Psoas muscle (tissue), 8 donors: ENCODE measurements at places on chromosomes 16 and 17.

GRCh38 chr17:83173914-83174361 lies 94.5 kb downstream of the METRNL start:
- no peaks in the 10 kb centered on the region for H3K36me3 ChIP-seq
- no peak overlapping the region for H3K4me3 ChIP-seq
- DNase-seq: no peak
- H3K27ac ChIP-seq: no peak overlapping the region
- peaks cover 5% of the 10 kb centered on the region for H3K27me3 ChIP-seq

- no peak for DNase-seq
- H3K4me1 ChIP-seq: peaks cover 29% of the 10 kb centered on the region
- peak overlapping the region; percentile 100 for H3K27ac ChIP-seq
- no peaks in the 10 kb centered on the region for H3K36me3 ChIP-seq
- H3K27me3 ChIP-seq: no peaks in the 10 kb centered on the region
- peak overlapping the region; percentile 94 for H3K4me3 ChIP-seq
Measured at GRCh38 chr16:3023415-3023668, 400 bp downstream of the HCFC1R1 start.

- H3K27ac ChIP-seq: peak overlapping the region; percentile 91
- H3K4me1 ChIP-seq: peaks cover 51% of the 10 kb centered on the region
- DNase-seq: no peak
- no peak overlapping the region for H3K4me3 ChIP-seq
Measured at GRCh38 chr16:27515874-27516353, 33.8 kb downstream of the GTF3C1 start.

GRCh38 chr17:48068491-48068961 lies 20.4 kb downstream of the NFE2L1 start:
- H3K27ac ChIP-seq: peak overlapping the region; percentile 92
- H3K4me3 ChIP-seq: no peak overlapping the region
- no peak for DNase-seq
- peaks cover 22% of the 10 kb centered on the region for H3K36me3 ChIP-seq
- peaks cover 41% of the 10 kb centered on the region for H3K4me1 ChIP-seq

DNA sequence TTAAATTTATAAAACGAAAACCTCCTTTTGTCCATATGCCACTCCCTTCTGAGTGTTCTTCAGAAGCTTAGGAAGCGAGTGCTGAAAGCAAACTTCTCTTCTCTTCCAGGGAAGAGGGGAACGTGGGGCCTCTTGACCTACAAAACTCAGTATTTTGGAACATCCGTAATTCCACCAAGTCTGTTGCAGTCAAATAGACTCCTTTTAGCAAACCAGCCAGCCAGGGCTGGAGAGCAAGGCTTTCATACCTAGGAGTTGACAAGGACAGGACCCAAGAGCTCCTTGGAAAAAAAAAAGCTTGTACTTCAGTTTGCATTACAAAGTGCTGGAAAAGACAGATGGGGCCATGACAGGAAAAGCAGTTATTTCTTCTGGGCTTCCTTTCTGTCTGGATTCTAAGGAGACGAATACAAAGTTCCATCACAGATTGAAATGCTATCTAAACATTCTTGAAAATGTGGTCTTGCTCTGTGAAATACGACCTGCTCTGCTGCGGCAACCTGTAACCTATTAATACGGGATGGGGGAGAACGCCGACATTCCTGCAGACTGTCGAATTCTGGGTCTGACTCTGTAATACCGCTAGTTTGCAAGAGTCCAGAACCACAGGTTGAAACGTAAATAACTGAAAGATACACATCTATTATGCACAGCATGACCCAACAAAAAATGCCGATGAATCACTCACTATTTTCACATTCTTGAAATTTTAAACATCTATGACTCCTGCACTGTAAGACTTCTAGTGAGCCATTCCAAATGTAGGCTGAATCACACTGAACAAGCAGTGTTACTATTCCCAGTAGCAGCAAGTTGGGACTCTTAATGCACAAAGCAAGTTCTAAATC lies 20.6 kb downstream of the VPS53 start:
- peaks cover 16% of the 10 kb centered on the region for H3K4me1 ChIP-seq
- H3K4me3 ChIP-seq: no peak overlapping the region
- peaks cover 95% of the 10 kb centered on the region for H3K36me3 ChIP-seq
- no peak overlapping the region for H3K27ac ChIP-seq
- DNase-seq: no peak
- no peaks in the 10 kb centered on the region for H3K27me3 ChIP-seq

DNA sequence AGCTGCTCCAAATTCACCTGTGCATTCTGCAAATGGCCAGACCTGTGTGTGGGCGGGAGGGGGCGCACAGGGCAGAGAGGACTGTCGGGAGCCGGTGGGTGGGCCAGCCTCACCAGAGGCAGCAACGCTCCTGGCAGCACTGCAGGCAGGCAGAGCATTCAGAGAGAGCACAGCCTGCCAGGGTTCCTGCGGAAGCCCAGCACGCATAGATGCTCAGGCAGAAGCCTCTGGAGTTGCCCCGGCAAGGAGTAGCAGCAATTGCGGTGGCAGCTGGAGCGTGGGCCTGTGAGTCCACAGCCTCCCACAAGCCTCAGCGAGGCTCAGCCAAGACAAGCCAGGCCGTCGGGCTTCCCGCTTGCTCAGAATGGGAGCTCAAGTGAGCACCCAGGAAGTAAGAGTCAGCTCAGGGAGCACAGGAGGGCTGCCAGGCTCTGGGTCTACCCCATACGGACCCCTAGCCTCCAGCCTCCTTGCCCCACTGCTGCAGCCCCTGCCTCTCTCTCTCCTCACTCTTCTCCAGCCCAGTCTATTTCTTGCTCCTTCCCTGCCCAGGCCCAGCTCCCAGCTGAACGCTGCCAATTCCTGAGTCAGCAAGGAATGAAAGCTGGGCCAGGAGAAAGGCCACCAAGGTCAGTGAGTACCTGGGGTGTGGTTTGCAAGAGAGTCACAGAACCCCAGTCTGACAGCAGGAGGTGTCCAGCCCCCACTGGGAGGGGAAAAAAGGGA lies 9.6 kb downstream of the EMC6 start:
- no peak overlapping the region for H3K4me3 ChIP-seq
- H3K4me1 ChIP-seq: no peaks in the 10 kb centered on the region
- H3K36me3 ChIP-seq: no peaks in the 10 kb centered on the region
- no peak overlapping the region for H3K27ac ChIP-seq

- no peak for DNase-seq
- H3K4me3 ChIP-seq: no peak overlapping the region
- peaks cover 8% of the 10 kb centered on the region for H3K27me3 ChIP-seq
- no peaks in the 10 kb centered on the region for H3K36me3 ChIP-seq
- H3K4me1 ChIP-seq: no peaks in the 10 kb centered on the region
Measured at GRCh38 chr17:1174263-1174880, 5.4 kb downstream of the ABR start.

- peak overlapping the region; percentile 99 for H3K27ac ChIP-seq
- H3K36me3 ChIP-seq: no peaks in the 10 kb centered on the region
- H3K4me3 ChIP-seq: peak overlapping the region; percentile 79
- no peaks in the 10 kb centered on the region for H3K27me3 ChIP-seq
Measured at GRCh38 chr16:87392821-87393679, 914 bp downstream of the MAP1LC3B start.

DNA sequence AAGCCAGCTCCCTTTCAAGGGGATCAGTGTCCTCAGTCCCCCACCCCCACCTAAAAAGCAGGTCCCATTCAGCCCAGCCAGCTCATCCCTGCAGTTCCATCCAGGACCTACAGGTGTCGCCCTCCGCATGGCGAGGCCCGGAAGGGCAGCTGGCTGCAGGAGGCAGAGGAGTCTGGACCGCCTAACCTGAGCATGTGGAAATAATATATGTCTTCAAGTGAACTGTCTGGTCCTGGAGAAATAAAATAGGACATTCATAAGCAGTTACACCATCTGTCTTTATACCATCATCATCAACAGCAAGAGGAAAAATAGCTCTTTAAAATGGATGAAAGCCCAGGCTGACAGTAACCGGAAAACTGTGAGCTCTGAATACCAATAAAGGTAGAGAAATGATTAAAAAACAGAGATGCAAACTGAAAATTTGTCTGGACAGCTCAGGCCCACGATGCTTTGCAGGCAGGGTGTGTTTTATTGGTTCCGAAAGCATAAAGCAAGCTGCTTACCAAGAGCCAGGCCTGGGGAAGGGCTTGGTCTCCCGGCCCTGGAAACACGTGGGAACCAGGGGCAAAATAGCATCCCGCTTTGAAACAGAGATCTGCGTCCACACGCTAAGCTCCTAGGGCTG lies 215.2 kb downstream of the ZFHX3 start:
- peak overlapping the region; percentile 47 for H3K27ac ChIP-seq
- H3K36me3 ChIP-seq: no peaks in the 10 kb centered on the region
- peak; percentile 93 for DNase-seq
- peaks cover 9% of the 10 kb centered on the region for H3K4me1 ChIP-seq

GRCh38 chr16:76213860-76214259 lies 63.3 kb upstream of the CNTNAP4 start:
- H3K27me3 ChIP-seq: no peaks in the 10 kb centered on the region
- DNase-seq: no peak
- no peaks in the 10 kb centered on the region for H3K4me1 ChIP-seq
- H3K27ac ChIP-seq: no peak overlapping the region
- H3K36me3 ChIP-seq: no peaks in the 10 kb centered on the region

DNA sequence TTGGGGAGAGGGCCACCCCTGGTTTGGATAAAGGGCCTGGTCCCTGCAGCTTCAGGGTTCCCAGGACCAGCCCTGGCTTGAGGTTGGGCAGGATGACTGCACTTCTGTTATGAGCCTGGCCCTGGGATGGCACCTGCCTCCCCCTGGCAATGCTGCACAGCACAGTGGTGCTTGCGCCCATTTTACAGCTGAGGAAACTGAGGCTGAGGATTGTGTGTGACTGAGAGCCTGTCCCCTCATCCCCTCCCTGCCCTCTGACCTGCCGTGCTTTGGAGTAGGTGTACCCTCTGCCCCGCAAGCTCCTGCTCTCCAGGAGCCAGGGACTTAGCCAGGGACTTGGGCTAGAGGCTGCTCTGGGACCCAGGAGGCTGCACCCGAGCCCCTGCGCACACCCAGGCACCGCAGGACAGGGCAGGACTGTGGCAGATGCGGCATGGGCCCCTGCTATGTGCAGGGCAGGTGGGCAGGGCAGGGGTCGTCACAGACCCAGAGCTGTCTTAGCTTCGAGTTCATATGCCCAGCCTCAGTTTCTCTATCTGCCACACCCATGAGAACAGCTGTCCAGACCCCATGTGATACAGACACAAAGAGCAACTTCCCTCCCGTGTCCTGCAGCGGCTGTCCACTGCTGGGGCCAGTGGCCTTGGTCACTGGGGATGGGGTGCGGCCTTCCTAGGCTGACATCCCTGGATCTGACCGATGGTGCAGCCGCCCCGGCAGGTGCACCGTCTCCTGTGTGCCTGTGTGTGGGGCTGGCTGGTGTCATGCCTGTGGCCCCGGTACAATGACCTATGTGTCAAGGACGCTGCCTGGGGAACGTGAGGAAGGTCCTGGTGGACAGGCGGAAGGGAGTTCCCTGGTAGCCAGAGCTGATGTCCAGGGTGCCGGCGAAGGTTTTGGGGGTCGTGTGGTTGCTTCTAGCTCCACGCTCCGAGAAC lies 36.6 kb downstream of the BAHCC1 start:
- H3K27ac ChIP-seq: no peak overlapping the region
- H3K36me3 ChIP-seq: no peaks in the 10 kb centered on the region
- H3K4me1 ChIP-seq: peaks cover 52% of the 10 kb centered on the region
- H3K4me3 ChIP-seq: no peak overlapping the region
- no peaks in the 10 kb centered on the region for H3K27me3 ChIP-seq

DNA sequence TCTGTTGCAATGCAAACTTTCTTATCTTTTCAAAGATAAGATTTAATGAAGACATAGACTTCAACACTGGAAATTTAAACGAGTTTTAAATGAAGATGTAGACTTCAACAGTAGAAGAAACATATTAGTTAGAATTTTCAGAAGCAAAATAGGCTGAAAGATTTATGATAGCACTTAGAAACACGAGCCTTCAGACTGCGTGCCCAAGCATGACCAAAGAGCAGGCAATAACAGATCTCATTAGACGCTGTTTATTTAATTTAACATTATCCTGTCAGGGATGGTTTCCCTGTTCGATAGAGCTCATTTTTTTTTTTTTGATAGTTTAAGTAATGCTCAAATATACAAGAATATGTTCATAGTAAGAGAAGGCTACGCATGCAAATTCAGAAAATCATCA lies 604.7 kb upstream of the SOX9 start:
- H3K27ac ChIP-seq: no peak overlapping the region
- no peaks in the 10 kb centered on the region for H3K27me3 ChIP-seq
- DNase-seq: no peak
- no peaks in the 10 kb centered on the region for H3K4me1 ChIP-seq
- no peaks in the 10 kb centered on the region for H3K36me3 ChIP-seq

- H3K4me3 ChIP-seq: no peak overlapping the region
- no peaks in the 10 kb centered on the region for H3K4me1 ChIP-seq
- no peak overlapping the region for H3K27ac ChIP-seq
Measured at GRCh38 chr16:52548261-52549010, 1.5 kb upstream of the TOX3 start.

- H3K36me3 ChIP-seq: no peaks in the 10 kb centered on the region
- H3K4me3 ChIP-seq: no peak overlapping the region
- no peaks in the 10 kb centered on the region for H3K27me3 ChIP-seq
- no peak overlapping the region for H3K27ac ChIP-seq
- no peak for DNase-seq
Measured at GRCh38 chr17:16425202-16425601, 9.8 kb downstream of the TRPV2 start.

DNA sequence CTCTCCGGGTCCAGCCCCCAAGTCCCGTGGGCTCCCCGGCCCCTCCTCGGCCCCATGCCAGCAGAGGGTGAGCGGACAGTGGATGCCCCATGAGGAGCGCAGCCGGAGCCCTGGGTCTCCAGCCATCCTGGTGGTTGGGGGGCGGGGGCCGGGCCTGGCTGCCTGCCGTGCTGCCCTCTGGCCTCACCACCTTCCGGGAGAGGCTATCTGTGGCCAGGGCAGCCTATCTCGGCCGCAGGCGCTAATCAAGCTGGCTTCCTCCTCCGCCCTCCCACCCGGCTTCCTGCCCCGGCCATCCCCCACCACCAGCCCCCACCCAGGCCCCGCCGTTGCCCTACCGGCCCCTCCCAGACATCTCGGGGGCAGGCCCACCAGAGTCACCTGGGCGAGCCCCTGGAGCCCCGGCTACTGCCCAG lies 46.8 kb downstream of the ZFPM1 start:
- no peaks in the 10 kb centered on the region for H3K4me1 ChIP-seq
- H3K4me3 ChIP-seq: no peak overlapping the region
- no peak for DNase-seq
- no peak overlapping the region for H3K27ac ChIP-seq

DNA sequence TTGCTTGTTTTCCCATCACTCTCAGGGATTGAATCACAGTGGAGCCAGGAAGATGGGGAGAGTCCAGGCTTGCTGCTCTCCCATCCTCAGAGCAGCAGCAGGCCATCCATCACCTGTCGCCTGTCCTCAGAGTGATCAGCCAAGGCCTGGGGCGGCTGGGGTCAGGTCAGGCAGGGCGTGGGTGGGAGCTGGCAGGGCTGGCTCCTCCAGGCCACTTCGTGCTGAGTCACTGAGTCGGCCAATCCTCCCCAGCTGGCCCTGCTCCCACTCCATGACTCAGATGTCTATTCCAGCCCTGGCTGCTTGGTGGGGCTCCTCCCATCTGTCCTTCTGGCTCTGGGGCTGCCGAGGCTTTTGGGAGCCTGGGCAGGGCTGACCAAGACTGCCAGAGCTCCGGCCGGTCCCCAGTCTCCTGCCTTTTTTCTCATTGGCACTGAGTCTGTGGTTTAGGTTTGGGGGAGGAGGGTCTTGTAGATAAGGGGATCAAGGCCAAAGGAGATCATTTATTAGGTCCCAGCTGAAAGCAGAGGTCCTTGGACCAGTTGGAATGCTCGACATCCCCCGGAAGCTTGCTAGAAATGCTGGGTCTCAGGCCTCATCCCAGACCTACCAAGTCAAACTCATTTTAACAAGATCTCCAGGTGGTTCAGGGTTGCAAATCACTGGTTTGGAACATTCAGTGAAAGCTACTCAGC lies 72.7 kb downstream of the ABCC1 start:
- H3K36me3 ChIP-seq: peaks cover 32% of the 10 kb centered on the region
